ENCODE measurements at places on chromosomes 3 and 15. TPM values are rescaled to one million over a fixed set of nuclear protein-coding genes. Genes with fewer than 3 reads are reported as not detected.
A peak's percentile ranks its signal among the peaks of the same experiment; 100 is the strongest.

- no peaks in the 10 kb centered on the region for H3K4me1 ChIP-seq
- H3K27ac ChIP-seq = no peak overlapping the region
- DNase-seq = peak; percentile 0
- no peak overlapping the region for H3K4me3 ChIP-seq
- no peaks in the 10 kb centered on the region for H3K36me3 ChIP-seq
- H3K27me3 ChIP-seq = no peaks in the 10 kb centered on the region
These were observed 208.4 kb downstream of the TP63 start for GRCh38 chr3:189839576-189839975.

GRCh38 chr3:9280451-9281219 is 31.2 kb upstream of the SRGAP3 start:
- no peaks in the 10 kb centered on the region for H3K36me3 ChIP-seq
- H3K27ac ChIP-seq = no peak overlapping the region
- peaks cover 20% of the 10 kb centered on the region for H3K27me3 ChIP-seq
- no peaks in the 10 kb centered on the region for H3K4me1 ChIP-seq
- DNase-seq = no peak

DNA sequence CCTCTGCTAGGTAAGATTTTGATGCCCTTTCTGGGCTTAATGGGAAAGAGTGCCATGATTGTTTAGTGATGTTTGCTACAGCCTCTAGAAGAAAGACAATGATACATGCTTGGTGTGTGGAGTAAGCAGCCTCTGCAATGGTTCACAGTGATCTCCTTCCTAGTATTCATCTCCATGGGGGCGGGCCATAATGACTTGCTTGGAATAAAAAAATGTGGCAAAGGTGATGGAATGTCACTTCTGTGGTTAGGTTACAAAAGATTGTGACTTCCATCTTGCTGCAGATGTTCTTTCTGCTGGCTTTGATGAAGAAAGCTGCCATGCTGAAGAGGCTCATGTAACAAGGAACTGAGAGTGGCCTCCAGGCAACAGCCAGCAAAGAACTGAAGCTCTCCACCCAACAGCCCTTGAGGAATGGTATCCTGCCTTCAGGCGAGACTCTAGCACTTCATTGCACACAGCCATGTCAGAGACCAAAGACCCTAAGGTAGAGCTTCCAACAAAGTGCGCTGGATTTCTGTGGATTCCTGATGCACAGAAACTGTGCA is 139.1 kb upstream of the LRIG1 start:
- no peak overlapping the region for H3K27ac ChIP-seq
- DNase-seq = no peak
- no peak overlapping the region for H3K4me3 ChIP-seq
- no peaks in the 10 kb centered on the region for H3K4me1 ChIP-seq
- no peaks in the 10 kb centered on the region for H3K27me3 ChIP-seq
- H3K36me3 ChIP-seq = no peaks in the 10 kb centered on the region

DNA sequence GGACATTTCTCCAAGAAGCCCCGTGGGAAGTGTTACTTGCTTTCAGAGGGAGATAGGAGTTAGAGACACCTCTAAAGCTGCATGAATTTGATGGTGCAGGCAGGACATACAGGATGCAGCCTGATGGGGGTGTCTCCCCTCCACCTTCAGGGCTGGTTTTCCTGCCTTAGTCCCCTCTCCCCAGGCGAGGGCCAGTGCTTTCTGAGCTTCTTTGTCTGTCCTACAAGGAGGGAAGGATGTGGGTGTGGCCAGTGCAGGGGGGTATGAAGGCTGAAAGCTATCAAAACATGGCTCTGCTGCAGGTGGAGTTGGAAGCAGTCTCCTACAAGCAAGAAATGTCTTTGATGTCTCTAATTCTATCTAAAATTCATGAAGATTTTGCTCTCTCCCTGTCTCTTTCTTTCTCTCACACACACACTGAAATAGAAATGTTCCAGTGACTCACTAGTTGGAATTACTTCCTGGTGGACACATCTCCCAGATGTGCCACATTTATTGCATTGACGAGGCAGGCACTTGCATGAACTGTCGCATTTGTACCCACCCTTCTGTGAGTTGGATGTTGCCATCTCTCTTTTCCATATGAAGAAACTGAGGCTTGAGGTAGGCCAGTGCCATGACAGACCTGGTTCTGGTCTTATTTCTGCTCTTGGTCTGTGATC is 13.9 kb upstream of the PODXL2 start:
- peak overlapping the region; percentile 66 for H3K27ac ChIP-seq
- peaks cover 23% of the 10 kb centered on the region for H3K36me3 ChIP-seq
- peaks cover 4% of the 10 kb centered on the region for H3K27me3 ChIP-seq
- peaks cover 57% of the 10 kb centered on the region for H3K4me1 ChIP-seq

GRCh38 chr3:160676547-160677303 is at the start of gene ARL14:
TSS of gene ARL14 (plus strand) at chr3:160677160. CDS start at chr3:160677347, 187 bp downstream.
- H3K27me3 ChIP-seq = no peaks in the 10 kb centered on the region
- peak; percentile 65 for DNase-seq
- peak within 1 kb of the TSS; percentile 63 for H3K27ac ChIP-seq
- H3K36me3 ChIP-seq = no peaks in the 10 kb centered on the region
- H3K4me3 ChIP-seq = peak within 1 kb of the TSS; percentile 57

DNA sequence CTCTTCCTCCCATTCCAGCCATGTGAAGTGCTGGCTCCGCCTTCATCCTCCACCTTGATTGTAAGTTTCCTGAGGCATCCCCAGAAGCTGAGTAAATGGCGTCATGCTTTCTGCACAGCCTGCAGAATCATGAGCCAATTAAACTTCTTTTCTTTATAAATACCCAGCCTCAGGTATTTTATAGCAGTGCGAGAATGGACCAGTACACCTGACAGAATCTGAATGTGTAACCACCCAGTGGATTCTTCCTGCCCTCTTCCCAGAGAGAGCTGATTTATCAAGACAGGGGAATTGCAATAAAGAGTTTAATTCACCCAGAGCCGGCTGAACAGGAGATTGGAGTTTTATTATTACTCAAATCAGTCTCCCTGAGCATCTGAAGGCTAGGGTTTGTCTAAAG is 86.6 kb downstream of the C3orf70 start:
- no peak overlapping the region for H3K27ac ChIP-seq
- H3K36me3 ChIP-seq = no peaks in the 10 kb centered on the region
- H3K4me1 ChIP-seq = peaks cover 6% of the 10 kb centered on the region
- H3K4me3 ChIP-seq = no peak overlapping the region
- H3K27me3 ChIP-seq = peaks cover 13% of the 10 kb centered on the region

SLC2A2 gene
- total RNA-seq = not detected

DNA sequence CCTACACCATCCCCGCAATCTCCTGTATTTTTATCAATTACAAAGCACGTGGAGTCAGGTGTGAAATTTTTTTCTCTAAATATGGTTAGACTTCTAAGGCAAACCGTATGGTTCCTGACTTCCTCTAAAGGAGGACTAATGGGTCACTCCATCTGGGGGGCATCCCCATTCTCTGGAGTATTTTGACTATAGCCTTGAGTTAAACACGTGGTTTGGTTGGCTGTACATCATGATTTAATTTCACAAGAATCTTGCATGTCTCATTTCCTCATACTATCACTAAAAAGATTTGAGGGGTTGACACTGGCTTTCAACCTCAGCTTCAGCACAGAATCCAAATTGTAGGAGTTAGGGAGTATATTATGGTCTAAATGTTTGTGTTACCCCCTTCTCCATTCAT is 25.3 kb upstream of the ZNF770 start:
- no peak overlapping the region for H3K27ac ChIP-seq
- no peaks in the 10 kb centered on the region for H3K36me3 ChIP-seq
- no peak for DNase-seq
- peaks cover 11% of the 10 kb centered on the region for H3K4me1 ChIP-seq

GRCh38 chr15:85947021-85947420 is 132.7 kb upstream of the AGBL1 start:
- no peak overlapping the region for H3K4me3 ChIP-seq
- no peak overlapping the region for H3K27ac ChIP-seq
- H3K4me1 ChIP-seq = no peaks in the 10 kb centered on the region

GRCh38 chr3:195021692-195022091 is 249.3 kb downstream of the XXYLT1 start:
- DNase-seq = no peak
- H3K36me3 ChIP-seq = no peaks in the 10 kb centered on the region
- no peak overlapping the region for H3K27ac ChIP-seq

ARHGEF26 gene
- not detected for total RNA-seq

DNA sequence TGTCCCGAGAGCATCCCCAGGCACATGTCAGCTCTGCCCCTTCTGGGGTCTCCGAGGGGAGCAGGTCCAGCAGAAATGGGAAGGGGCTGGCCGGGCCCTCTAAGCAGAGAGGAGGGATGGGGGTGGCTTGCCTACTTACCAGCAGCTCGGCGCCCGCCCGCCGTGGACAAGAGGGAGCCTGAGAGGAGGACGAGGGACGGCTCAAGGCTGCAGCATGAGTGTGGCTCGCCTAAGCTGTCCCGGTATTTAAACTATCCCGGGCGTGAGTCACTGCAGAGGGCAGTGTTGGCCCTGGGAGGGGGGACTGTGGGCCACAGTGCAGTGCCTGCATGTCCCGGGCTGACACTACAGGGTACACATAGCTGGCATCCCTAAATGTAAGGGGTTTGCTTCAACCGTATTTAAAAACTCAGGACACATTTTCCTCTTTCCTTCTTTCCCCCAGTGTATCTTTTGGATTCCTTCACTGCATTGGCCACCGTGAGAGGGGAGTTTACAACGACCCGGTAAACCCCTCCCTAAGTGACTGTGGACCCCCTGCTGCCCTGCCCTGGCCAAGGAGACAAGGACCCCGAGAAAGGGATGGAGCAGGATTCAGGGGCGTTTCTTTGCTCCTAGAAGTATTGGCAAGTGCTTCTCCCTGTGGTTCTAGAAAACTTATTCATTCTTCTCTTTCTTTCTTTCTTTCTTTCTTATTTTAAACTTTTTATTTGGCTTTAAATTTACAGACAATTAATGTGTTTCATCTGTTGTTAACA is at the start of gene LRRC15:
TSS of gene LRRC15 (minus strand) at position 222 of the 758 bp plus-strand sequence. CDS start 8,700 bp downstream, outside the sequence.
- peak within 1 kb of the TSS; percentile 89 for H3K4me3 ChIP-seq
- H3K27ac ChIP-seq = peak within 1 kb of the TSS; percentile 61
- peaks cover 5% of the 10 kb centered on the region for H3K36me3 ChIP-seq
- DNase-seq = peak; percentile 74
- peaks cover 60% of the 10 kb centered on the region for H3K4me1 ChIP-seq

GRCh38 chr3:53171827-53172505 is 11.0 kb downstream of the PRKCD start:
- peaks cover 40% of the 10 kb centered on the region for H3K4me1 ChIP-seq
- no peaks in the 10 kb centered on the region for H3K36me3 ChIP-seq
- DNase-seq = no peak

DNA sequence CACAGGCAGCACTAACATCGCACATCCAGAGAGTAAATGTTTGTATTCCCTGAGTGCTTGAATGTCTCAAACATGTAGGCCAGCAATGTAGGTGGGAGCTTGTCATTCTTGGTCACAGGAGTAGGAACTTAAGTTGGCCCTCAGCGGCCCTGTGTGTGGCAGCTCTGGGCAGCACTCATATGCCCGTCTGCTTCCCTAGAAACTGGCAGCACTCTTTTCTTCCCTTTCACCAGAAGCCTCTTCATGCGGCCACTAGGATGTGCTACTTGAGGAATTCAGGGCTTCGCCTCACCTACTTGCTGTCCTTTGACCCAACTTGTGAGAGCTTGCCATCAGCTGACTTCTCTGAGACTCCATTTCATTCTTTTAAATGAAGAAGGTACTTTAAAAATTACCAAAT is 69.5 kb downstream of the TIPARP start:
- no peak overlapping the region for H3K27ac ChIP-seq
- peaks cover under 1% of the 10 kb centered on the region for H3K4me1 ChIP-seq
- no peak for DNase-seq
- peaks cover 29% of the 10 kb centered on the region for H3K36me3 ChIP-seq
- H3K4me3 ChIP-seq = no peak overlapping the region
- peaks cover 4% of the 10 kb centered on the region for H3K27me3 ChIP-seq

DNA sequence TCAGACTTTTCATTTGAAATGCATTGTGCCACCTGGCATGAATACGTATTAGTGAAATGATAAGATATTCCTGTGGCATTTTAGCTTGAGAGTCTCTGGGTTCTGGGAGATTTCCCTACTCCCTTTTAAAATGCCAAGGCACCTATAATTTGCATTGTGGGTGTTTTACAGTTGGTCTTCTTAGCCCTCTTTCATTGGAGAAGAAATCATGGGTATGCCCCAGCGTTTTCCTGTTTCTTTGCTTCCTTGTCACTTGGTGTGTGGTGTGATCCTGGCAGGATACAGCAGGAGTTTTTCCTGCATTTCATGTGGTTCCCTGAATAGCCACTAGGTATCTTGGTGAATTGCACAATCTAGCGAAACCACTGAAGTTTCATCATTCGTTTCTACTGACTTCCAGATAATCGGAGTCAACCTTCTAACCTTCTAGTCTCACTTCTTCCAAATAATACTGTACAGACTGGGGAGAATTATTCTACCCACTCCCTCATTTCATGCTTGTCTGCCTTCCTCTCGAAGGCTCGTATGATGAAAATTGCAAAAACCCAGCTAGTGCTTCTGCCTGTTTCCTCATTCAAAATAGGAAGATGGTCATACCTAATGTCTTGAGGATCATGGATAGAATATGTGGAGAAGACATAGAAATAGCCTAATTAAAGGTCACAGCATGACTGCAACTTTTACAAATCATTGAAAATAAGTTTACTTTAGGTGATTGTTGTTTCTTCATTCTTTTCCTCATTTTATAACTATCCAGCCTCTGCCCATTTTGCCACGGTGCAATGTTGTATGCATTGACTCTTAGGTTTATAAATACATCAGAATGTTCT is 2.6 kb downstream of the BHLHE40 start:
- H3K27ac ChIP-seq = peak overlapping the region; percentile 72
- H3K4me3 ChIP-seq = peak overlapping the region; percentile 99
- peak; percentile 63 for DNase-seq
- H3K27me3 ChIP-seq = no peaks in the 10 kb centered on the region

DNA sequence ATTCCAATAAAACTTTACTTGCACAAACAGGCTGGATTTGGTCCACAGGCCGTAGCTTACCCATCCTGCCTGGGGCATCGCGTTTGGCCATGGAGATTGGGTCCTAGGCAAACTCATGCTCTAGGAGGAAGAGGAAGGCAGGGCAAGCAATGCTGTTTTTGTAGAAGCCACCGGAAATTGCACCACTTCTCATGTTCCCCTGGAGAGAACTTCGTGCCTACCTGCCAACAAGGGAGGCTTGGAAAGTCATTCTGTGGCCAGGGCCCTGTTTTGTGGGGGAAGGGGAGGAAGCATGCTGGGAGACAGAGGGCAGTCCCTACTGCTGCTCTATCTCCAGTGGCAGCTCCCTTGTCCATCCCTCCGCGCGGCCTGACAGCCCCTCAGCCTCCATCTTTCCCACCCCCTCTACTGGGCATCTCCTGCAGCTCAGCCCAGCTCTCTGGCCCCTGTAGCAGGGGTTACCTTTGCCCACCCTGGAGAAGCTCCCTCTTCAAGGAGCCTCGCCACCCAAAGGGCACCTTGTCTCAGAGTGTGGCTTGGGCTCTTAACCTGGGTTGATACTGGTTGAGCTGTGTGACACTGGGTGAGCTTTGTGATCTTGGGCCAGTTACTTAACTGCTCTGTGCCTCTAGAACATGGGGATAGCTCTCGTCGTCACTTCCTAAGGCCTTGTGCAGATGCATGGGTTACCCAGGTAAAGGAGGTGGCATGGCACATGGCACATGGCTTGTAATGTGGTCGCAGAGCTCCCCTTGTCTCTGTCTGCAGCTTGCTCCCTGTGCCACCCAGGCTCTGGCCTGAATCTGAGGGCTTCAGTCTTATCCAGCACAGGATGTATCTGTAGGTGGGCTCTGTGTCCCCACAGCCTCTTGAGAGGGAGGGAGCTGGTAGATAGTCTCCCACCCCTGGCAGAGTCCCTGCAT is 6.1 kb downstream of the ABTB1 start:
- H3K4me1 ChIP-seq = peaks cover 12% of the 10 kb centered on the region
- no peak for DNase-seq
- 0 out of 2 replicates have a peak, but pooled peaks cover 3% of the 10 kb centered on the region for H3K36me3 ChIP-seq

Data from HFFc6 (cell line).